Lung (tissue), 17 donors: ENCODE measurements at places on chromosomes 2 and 18. TPM values are rescaled to one million over a fixed set of nuclear protein-coding genes. Genes with fewer than 3 reads are reported as not detected.

Gene IL36B
- not detected for total RNA-seq

Gene KIF1A
- 0.71 TPM for total RNA-seq

Gene PRKAG3
- not detected for total RNA-seq

Gene STON1
- 35.2 TPM for total RNA-seq

Gene GAREM1
- 12.6 TPM for total RNA-seq

Gene PPM1B
- 35.7 TPM for total RNA-seq

Gene WNT6
- total RNA-seq, result 0.40 TPM

Gene RAMP1
- total RNA-seq, result 10.5 TPM

Gene SATB2
- 3.7 TPM for total RNA-seq

Gene GAD1
- total RNA-seq, result 1.4 TPM

Gene NOL4
- 0.67 TPM for total RNA-seq

GRCh38 chr2:108641756-108642155 lies 77.5 kb upstream of the RANBP2 start:
- H3K4me1 ChIP-seq, result peaks cover 10% of the 10 kb centered on the region
- H3K4me3 ChIP-seq, result no peak overlapping the region
- DNase-seq, result no peak
- no peaks in the 10 kb centered on the region for H3K27me3 ChIP-seq
- H3K36me3 ChIP-seq, result no peaks in the 10 kb centered on the region

DNA sequence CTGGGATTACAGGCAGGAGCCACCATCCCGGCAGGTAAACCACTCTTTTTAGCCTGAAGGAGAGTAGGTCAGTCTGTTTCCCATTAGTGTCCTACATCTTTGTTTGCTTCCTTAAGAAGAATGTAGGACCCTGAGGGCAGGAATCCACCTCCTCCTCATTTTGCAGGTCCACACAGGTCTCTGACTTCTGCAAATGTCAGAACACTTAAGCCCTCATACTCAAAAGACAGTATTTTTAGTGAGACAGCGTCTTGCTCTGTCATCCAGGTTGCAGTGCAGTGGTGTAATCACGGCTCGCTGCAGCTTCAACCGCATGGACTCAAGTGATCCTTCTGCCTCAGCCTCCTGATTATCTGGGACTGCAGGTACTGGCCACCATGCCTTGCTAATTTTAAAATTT lies 9.3 kb downstream of the PSTPIP2 start:
- no peaks in the 10 kb centered on the region for H3K4me1 ChIP-seq
- no peaks in the 10 kb centered on the region for H3K27me3 ChIP-seq
- no peak overlapping the region for H3K4me3 ChIP-seq
- DNase-seq, result no peak
- no peak overlapping the region for H3K27ac ChIP-seq
- H3K36me3 ChIP-seq, result no peaks in the 10 kb centered on the region

DNA sequence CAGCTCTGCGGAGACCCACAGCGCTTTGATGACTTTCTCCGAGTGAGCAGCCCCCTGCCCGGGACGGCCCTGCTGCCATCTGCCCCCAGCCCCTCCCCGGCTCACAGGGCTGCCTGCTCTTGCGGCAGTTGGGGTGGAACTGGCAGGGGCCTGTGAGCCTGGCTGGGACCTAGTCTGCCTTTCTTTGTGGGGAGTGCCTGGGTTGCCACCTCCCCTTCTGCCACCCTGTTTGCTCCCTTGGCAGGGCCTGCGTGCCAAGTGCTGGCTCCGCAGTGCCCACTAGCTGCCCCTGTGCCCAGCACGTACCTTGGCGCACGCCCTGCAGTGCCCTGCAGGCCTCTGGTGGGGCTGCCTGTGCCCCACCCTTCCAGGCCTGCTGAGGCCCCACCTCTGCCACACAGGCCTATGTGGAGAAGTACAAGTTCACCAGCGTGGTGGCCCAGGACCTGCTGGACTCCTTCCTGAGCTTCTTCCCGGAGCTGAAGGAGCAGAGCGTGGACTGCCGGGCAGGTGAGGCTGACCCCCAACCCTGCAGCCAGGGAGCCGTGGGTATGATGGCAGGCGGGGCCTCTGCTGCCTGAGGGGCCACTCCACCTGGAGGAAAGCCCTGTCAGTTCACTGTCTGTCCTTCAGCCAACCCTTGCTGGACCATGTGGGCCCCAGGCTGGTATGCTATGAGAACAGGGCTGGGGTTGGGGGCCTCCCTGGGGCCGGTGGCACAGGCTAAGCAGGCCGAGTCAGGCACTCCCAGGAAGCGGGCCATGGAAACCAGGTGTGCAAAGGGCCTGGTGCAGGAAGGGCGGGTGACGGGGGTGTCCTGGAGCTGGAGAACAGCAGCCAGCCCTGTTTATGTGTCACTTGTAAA lies 7.0 kb downstream of the RNPEPL1 start:
- H3K27me3 ChIP-seq, result no peaks in the 10 kb centered on the region
- H3K27ac ChIP-seq, result no peak overlapping the region
- H3K36me3 ChIP-seq, result no peaks in the 10 kb centered on the region
- no peaks in the 10 kb centered on the region for H3K4me1 ChIP-seq
- no peak overlapping the region for H3K4me3 ChIP-seq

DNA sequence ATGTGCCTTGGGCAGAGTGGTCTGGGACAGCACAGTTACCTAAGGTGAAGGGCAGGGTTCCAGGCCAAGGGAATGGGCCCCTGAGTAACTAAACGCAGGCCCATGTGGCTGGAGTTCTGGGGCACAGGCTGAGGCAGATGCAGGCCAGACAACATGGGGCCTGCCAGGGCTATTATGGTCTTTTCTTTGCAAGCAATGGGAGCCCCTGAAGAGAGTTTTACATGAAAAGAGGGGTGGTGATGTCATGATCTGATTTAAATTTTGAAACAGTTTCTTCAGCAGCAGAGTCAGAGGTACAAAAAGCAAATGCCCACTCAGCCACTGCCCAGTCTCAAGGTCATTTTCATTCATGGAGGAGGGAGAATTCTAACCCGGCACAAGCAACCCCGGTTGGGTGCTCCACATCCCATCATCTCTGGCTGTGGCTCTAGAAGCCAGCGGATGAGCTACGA lies 5.6 kb downstream of the CHST10 start:
- no peak overlapping the region for H3K27ac ChIP-seq
- no peak overlapping the region for H3K4me3 ChIP-seq
- no peak for DNase-seq
- H3K27me3 ChIP-seq, result no peaks in the 10 kb centered on the region

GRCh38 chr2:235866373-235866772 lies 301.8 kb downstream of the GBX2 start:
- no peak for DNase-seq
- H3K4me1 ChIP-seq, result no peaks in the 10 kb centered on the region
- no peak overlapping the region for H3K4me3 ChIP-seq
- peaks cover 1% of the 10 kb centered on the region for H3K36me3 ChIP-seq
- no peak overlapping the region for H3K27ac ChIP-seq

- DNase-seq, result no peak
- no peaks in the 10 kb centered on the region for H3K27me3 ChIP-seq
- H3K27ac ChIP-seq, result no peak overlapping the region
- H3K36me3 ChIP-seq, result no peaks in the 10 kb centered on the region
- peaks cover 3% of the 10 kb centered on the region for H3K4me1 ChIP-seq
- no peak overlapping the region for H3K4me3 ChIP-seq
Measured at GRCh38 chr2:217163987-217164386, 304.1 kb upstream of the TNP1 start.

- H3K4me1 ChIP-seq, result no peaks in the 10 kb centered on the region
- H3K27me3 ChIP-seq, result no peaks in the 10 kb centered on the region
- no peak overlapping the region for H3K4me3 ChIP-seq
- no peaks in the 10 kb centered on the region for H3K36me3 ChIP-seq
- H3K27ac ChIP-seq, result no peak overlapping the region
- DNase-seq, result no peak
Measured at GRCh38 chr2:108971661-108972566, 17.1 kb downstream of the EDAR start.

DNA sequence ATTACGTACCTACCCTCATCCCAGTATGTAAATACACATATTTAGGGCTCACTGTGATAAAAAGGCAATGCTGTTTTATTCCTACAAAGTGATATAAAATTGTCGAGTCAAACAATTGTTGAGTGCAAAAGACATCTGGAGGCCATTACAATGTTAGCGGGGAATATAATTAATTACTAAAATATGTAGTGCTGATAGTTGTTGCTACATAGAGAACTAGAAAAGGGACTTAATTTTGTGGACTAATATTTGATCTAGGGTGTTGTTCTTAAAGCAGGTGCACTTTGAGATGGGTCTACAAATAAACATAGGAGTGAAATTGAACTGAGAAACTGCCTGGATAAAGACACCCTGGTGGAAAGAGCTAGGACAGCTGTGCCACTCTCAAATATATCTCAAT lies 300.1 kb downstream of the NOL4 start:
- H3K36me3 ChIP-seq, result no peaks in the 10 kb centered on the region
- DNase-seq, result no peak
- no peak overlapping the region for H3K4me3 ChIP-seq
- no peaks in the 10 kb centered on the region for H3K27me3 ChIP-seq
- H3K4me1 ChIP-seq, result no peaks in the 10 kb centered on the region
- H3K27ac ChIP-seq, result no peak overlapping the region

DNA sequence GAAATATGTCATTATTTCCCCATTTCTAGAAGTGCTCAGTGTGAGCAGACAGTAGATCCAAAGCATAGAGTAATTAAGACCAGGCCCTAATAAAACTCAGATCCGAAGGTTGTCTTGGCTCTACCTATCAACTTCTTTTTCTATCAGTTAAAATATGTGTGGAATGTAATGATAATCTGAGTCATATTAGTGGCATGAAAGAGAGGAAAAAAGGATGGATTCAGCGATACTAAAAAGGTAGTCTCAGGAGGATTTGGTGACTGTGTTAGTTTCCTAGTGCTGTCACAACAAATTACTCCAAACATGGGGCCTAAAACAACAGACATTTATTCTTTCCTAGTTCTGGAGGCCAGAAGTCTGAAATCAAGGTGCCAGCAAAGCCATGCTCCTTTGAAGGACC lies 103.7 kb upstream of the NABP1 start:
- no peak overlapping the region for H3K4me3 ChIP-seq
- H3K36me3 ChIP-seq, result no peaks in the 10 kb centered on the region
- H3K27ac ChIP-seq, result no peak overlapping the region
- peaks cover 5% of the 10 kb centered on the region for H3K4me1 ChIP-seq

- no peaks in the 10 kb centered on the region for H3K27me3 ChIP-seq
- H3K27ac ChIP-seq, result no peak overlapping the region
- H3K36me3 ChIP-seq, result no peaks in the 10 kb centered on the region
- peaks cover 3% of the 10 kb centered on the region for H3K4me1 ChIP-seq
Measured at GRCh38 chr2:238097988-238098871, 1.9 kb upstream of the ESPNL start.

- H3K4me1 ChIP-seq, result peaks cover 59% of the 10 kb centered on the region
- H3K4me3 ChIP-seq, result no peak overlapping the region
- H3K27ac ChIP-seq, result no peak overlapping the region
Measured at GRCh38 chr2:26608557-26608956, 32.6 kb downstream of the CIB4 start.

- DNase-seq, result no peak
- no peaks in the 10 kb centered on the region for H3K36me3 ChIP-seq
- H3K27me3 ChIP-seq, result no peaks in the 10 kb centered on the region
- H3K4me3 ChIP-seq, result no peak overlapping the region
- no peak overlapping the region for H3K27ac ChIP-seq
Measured at GRCh38 chr2:226228080-226228479, 571.5 kb downstream of the IRS1 start.

DNA sequence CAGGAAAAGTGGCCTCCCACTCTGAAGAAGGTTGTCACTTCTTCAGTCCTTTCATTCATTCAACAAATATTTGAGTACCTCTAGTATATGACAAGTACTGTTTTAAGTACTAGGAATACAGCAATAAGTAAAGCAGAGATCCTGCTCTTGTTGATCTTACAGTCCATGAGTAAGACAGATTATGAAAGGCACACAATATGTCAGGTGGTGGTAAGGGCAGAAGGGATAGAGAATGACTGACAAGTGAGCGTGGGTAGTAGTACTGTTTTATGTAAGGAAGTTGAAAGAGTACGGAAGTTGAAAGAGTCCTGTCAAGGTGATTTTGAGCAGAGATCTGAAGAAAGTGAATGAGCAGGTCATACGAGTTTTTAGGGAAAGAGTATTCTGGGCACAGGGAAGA lies 111.3 kb downstream of the GALNT1 start:
- H3K4me1 ChIP-seq, result peaks cover 2% of the 10 kb centered on the region
- no peak overlapping the region for H3K4me3 ChIP-seq
- H3K36me3 ChIP-seq, result peaks cover 19% of the 10 kb centered on the region
- H3K27ac ChIP-seq, result no peak overlapping the region

DNA sequence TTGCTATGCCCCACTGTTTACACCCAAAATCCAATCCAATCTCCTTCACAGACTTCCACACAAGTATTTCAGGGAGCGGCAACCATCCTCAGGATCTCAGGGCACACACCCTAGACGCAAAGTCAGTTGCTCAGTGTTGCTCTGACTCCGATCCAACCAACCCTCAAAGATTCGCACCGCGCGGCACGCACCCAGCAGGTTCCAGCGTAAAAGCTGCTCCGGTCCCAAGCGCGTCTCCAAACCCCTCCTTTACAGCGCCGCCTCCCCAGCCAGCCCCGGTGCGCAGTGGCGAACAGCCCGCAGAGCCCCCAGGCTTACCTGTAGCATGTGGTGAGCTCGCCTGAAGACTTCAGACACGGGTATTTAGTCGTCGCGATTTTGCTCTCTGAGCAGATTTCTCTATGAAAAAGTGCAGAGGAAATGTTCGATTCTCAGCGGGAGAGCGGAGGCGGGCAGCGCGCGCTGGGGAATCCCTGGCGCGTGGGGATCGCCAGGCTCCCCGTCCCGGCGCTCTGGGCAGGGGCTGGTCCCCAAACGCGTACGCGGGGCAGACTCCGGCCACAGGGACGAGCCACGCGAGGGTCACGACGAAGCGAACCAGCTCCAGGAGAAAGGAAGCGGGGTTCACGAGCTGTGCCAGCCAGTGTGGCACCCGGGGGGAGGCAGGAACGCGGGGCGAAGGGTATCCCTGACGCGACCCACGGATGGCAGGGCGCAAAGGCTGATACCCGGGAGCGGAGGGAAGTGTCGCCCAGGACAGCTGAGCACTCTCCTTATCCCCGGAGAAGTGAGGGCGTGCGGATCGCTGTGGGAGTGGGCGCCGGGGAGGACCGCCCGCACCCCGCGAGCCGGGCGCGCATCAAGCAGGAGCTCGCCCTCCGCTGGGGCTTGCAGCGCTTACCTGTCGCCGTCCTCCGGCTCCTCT lies 650 bp downstream of the CCBE1 start:
- H3K27me3 ChIP-seq, result peaks cover 27% of the 10 kb centered on the region
- no peaks in the 10 kb centered on the region for H3K36me3 ChIP-seq
- peak overlapping the region; percentile 42 for H3K4me3 ChIP-seq
- H3K27ac ChIP-seq, result no peak overlapping the region

- H3K27me3 ChIP-seq, result no peaks in the 10 kb centered on the region
- DNase-seq, result peak; percentile 84
- H3K27ac ChIP-seq, result peak overlapping the region; percentile 22
- peaks cover 6% of the 10 kb centered on the region for H3K4me1 ChIP-seq
Measured at GRCh38 chr2:152542995-152543481, 174.2 kb downstream of the PRPF40A start.

- no peak for DNase-seq
- no peak overlapping the region for H3K27ac ChIP-seq
- no peaks in the 10 kb centered on the region for H3K27me3 ChIP-seq
- peaks cover 11% of the 10 kb centered on the region for H3K4me1 ChIP-seq
- no peak overlapping the region for H3K4me3 ChIP-seq
Measured at GRCh38 chr2:70981866-70982810, 3.7 kb downstream of the ANKRD53 start.

GRCh38 chr2:46363535-46364170 lies 66.4 kb downstream of the EPAS1 start:
- H3K4me1 ChIP-seq, result no peaks in the 10 kb centered on the region
- DNase-seq, result no peak
- H3K27ac ChIP-seq, result no peak overlapping the region
- H3K27me3 ChIP-seq, result no peaks in the 10 kb centered on the region
